ENCODE measurements at places on chromosomes 5 and 9. TPM values are rescaled to one million over a fixed set of nuclear protein-coding genes. Genes with fewer than 3 reads are reported as not detected.

Gene CTXN3
- total RNA-seq: not detected

Gene MARCHF11
- not detected for total RNA-seq

GRCh38 chr9:16611983-16612382 lies 258.5 kb downstream of the BNC2 start:
- peaks cover 16% of the 10 kb centered on the region for H3K4me1 ChIP-seq
- no peaks in the 10 kb centered on the region for H3K36me3 ChIP-seq
- H3K27ac ChIP-seq: no peak overlapping the region
- DNase-seq: no peak

DNA sequence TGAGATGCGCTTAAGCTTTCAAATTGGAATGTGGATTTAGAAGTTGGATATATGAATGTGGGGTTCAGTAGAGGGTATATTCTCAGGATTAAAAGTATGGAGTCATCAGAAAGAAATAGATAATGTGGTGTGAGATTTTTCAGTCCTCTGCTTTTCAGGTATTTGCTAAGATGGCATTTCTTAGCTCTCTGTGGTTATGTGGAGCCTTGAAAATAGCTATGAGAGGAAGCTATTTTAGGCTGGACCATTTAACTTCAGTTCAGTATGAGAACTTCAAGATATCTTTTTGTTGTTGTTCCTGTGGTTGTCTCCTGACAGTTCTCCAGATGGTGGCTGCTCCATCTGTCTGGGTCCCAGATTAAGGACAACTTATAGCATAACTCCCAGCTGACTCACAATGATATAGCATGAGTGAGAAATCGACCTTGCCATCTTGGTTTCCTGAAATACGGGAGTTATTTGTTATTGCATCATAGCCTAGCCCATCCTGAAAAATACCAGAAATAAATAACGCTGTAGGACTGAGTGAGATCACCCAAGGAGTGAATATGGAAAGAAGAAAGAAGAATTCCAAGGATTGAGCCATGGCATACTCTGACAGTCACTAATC lies 461.5 kb downstream of the ANXA1 start:
- no peak overlapping the region for H3K27ac ChIP-seq
- no peaks in the 10 kb centered on the region for H3K36me3 ChIP-seq
- no peak for DNase-seq
- H3K27me3 ChIP-seq: no peaks in the 10 kb centered on the region

GRCh38 chr5:135230251-135230925 lies 168.6 kb downstream of the MACROH2A1 start:
- H3K4me1 ChIP-seq: peaks cover 12% of the 10 kb centered on the region
- no peak overlapping the region for H3K4me3 ChIP-seq
- no peak for DNase-seq
